Endothelial cell of coronary artery (primary cell): ENCODE measurements at places on chromosomes 5 and 9. TPM values are rescaled to one million over a fixed set of nuclear protein-coding genes. Genes with fewer than 3 reads are reported as not detected.

HK3 gene
- total RNA-seq: not detected in 2 replicates

OR1J2 gene
- not detected in 2 replicates for total RNA-seq

PSD2 gene
- total RNA-seq: not detected in 2 replicates

SPATA31D4 gene
- total RNA-seq: not detected in 2 replicates

UNC5A gene
- total RNA-seq: 0.36 and 0.66 TPM in 2 replicates
